RWPE2 (cell line): ENCODE measurements at places on chromosomes 16 and 17.

DNA sequence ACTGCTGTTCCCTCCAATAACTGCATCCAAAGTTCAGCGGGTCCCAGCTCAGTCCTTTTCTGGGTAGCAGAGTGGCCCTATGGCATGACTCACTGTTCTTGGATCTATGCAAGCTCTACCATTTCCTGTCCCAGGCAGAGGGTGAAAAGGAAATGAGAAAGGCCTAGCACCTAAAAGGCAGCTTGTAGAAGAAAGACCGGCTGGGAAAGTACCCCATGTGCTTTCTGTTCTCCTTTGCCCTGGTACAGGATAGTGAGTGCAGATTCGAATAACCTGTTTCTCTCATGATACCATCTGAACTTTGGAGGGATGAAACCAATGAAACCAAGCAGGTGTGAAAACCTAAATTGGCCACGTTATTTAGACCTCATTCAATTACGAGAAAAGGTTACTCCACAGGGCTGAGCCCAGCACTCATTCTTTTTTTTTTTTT is 12.7 kb upstream of the HASPIN start:
- DNase-seq, result no peak

GRCh38 chr16:67872631-67873434 is at the start of gene EDC4:
Gene EDC4, plus strand, starts transcription at chr16:67873052. Its CDS starts 210 bp downstream, at chr16:67873262.
- DNase-seq, result peak; percentile 80

DNA sequence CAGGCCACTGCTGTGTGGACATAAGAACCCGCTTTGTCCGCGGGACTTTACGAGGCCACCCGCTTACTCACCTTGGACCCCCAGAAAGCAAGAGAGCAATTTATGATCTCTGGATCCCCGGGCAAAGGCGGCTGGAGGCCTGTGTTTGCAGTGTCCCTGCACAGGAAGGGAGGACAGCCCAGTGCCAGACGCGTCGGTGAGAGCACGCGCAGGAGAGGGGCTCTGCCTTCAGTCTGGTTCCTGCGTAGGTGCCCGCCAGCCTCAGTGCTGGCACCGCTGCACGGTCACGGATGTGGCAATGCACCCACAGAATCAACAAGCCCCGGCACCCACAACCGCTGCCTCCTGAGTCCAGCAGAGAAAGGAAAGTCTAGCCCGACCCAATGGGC is 248.4 kb downstream of the C16orf95 start:
- no peak for DNase-seq

GRCh38 chr17:2283302-2283701 is 20.3 kb downstream of the SMG6 start:
- DNase-seq, result no peak

GRCh38 chr17:60496041-60496440 is 30.0 kb downstream of the APPBP2 start:
- no peak for DNase-seq

GRCh38 chr17:61601297-61601696 is 10.3 kb upstream of the NACA2 start:
- no peak for DNase-seq

DNA sequence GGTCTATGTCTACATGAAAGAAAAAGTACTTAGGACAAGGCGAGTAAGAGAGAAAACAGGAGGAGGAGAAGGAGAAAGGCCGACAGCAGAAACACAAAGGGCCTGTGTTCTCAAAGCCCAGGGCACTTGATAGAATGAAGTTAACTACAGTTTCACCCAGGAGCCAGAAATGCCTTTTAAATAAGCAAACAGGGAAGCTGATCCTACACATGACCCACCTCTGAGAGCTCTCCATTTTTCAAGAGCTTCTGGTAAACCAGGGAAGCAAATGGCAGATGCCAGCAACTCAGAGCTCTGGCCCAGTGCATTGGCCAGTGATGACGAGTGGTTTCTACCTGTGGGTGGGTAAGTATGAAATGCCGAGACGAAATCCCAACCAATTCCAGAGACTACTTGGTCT is 163.4 kb downstream of the ZFHX3 start:
- no peak for DNase-seq

- no peak for DNase-seq
Observed at GRCh38 chr17:75087182-75087557, 584 bp upstream of the SLC16A5 start.

DNA sequence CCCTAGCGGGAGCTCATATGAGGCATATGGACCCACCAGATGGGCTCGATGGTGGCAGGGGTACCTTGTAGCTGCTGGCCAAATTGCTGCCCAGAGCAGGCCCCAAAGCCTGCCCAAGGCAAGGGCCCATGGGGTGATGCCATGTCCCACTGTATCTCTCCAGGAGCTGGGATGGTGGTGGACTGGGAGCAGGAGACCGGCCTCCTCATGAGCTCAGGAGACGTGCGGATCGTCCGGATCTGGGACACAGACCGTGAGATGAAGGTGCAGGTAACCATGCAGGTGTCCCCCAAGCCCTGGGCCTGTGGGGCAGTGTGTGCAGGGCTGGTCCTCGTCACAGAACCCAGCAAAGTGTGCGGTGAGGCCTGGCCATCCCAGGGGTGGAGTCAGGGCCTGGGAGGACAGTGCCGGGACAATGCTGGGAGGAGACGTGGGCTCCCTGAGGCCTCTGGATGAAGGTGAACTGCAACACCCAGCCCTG is 34.1 kb upstream of the CHMP6 start:
- no peak for DNase-seq

DNA sequence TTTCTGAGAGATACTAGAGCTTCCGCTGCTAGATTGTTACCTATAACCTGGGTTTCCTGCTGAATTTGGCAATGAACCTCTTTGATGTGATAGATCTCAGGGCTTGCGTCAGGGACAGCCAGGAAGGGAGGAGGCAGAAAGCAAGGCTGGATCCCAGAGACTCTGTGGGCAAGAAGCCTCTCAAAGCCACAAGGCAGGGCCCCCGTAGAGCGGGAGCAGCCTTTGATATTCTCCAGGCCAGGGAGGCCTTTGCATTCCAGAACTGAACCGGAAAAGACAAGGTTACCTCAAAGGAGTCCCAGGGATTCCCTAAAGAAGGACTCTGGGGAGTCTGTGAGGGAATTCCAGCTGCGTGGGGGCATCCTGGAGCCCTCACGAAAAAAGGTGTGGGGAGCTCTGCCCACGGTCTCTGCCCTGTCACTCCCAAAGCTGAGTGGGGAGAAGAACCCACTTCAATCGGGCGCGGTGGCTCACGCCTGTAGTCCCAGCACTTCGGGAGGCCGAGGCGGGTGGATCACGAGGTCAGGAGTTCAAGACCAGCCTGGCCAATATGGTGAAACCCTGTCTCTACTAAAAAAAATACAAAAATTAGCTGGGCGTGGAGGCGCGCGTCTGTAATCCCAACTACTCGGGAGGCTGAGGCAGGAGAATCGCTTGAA is 14.3 kb upstream of the SCIMP start:
- no peak for DNase-seq

- DNase-seq, result no peak
Observed at GRCh38 chr16:26269673-26270072, 577.9 kb downstream of the HS3ST4 start.

DNA sequence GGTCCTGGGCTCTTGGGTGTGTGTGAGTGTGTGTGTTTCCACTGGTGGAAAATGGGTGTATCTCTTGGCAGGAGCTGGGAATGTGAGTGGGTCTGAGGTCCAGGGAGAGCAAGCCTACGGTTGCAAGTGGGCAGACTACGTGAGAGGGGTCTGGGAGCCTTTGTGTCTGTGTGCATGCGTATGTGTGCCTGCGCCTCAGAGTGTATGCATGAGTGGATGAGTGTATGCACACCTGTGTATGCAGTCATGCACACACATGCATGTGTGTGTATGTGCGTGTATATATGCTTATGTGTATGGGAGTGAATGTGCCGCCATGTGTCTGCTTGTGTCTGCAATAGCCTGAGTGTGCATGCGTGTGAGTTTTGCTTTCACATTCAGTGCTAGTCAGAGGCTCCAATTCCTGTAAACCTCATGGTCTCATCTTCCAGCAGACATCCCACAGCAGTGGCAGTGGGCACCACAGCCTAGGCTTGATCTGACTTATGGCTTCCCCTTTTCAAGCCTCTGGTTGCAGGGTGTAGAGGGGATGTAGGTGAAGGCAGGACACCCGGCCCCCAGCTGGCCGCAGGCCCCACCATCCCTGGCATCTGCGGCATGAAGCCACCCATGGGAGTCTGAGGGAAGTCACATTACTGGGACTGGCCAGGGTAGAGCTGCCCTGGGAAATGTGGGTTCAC is 19.7 kb upstream of the RMI2 start:
- no peak for DNase-seq

- no peak for DNase-seq
Observed at GRCh38 chr17:75668489-75668888, 1.4 kb downstream of the SAP30BP start.

DNA sequence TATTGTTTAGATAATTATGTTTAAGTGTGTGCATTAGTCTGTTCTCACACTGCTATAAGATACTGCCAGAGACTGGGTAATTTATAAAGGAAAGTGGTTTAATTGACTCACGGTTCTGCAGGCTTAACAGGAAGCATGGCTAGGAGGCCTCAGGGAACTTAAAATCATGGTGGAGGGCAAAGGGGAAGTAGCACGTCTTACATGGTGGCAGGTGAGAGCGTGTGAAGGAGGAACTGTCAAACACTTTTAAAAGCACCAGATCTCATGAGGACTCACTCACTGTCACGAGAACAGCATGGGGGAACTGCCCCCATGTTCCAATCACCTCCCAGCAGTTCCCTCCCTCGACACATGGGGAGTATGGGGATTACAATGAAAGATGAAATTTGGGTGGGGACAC is 203.5 kb upstream of the GOT2 start:
- DNase-seq, result no peak

- no peak for DNase-seq
Observed at GRCh38 chr17:66791347-66791746, 43.6 kb upstream of the CACNG5 start.

DNA sequence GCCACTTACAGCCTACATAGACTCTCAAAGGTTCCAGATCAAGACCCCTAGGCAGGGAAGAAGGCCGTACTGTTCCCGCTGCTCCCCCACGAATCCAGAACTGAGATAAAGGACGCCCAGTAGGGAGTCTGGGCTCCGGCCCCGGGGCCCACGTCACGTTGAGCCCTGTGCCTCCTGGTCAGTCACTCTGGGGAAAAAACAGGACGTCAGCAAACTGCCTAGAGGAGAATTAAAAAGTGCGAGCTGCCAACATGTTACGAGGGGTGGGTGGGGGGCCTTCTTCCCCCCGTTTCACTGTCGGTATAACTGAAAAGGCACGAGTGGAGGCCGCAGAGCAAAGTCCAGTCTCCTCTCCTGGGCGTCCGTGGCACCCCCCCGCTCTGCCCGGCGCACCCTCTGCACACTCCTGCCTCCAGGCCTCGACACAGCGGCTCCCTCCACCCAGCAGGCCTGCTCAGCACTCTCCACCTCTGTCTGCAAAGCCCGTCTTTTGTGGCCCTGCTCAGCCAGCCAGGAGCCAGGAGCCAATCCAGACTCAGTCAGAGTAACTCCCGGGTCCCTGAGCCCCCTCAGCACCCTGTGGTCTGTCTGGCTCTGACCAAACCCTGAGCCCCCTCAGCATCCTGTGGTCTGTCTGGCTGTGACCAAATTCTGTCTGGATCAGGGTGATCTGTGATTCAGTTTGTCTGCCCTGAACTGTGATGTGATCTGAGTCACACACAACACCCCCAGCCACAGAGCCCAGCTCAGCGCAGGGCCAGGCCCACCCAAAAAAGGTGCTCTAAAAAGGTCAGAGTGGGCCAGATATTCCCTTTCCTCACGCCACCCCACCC is 6.2 kb downstream of the ITGAE start:
- no peak for DNase-seq

DNA sequence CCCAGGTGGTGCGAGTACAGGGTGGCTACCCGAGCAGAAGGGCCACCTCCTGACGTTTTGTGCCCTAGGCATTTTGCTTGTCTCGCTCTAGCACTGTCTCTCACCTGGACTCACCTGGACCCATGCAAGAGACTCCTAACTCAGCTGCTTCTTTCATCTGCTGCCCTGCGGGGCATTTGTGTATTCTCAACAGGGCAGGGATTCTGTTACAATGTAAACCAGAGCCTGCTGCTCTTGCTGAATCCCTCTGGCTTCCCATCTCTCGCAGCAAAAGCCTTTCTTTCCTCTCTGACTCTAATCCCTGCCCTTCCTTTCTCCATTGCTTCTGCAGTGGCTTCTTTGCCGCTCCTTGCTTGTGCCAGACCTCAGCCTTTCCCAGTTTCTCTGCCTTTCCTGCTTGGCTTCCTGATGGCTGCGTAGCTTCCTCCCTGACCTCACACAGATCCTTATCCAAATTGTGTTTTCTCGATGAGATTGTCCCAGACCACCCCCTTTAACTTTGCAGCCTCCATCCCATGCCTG is 10.2 kb downstream of the ARSG start:
- no peak for DNase-seq

GRCh38 chr16:86215979-86216585 is 294.2 kb upstream of the FOXF1 start:
- DNase-seq, result peak; percentile 11
